ENCODE measurements at places on chromosomes 11 and 22. TPM values are rescaled to one million over a fixed set of nuclear protein-coding genes. Genes with fewer than 3 reads are reported as not detected.

C22orf23 gene
- not detected for total RNA-seq

CASP5 gene
- not detected for total RNA-seq

FIBIN gene
- total RNA-seq = not detected

INPP5J gene
- total RNA-seq = 2.6 TPM

JHY gene
- 4.4 TPM for total RNA-seq

DNA sequence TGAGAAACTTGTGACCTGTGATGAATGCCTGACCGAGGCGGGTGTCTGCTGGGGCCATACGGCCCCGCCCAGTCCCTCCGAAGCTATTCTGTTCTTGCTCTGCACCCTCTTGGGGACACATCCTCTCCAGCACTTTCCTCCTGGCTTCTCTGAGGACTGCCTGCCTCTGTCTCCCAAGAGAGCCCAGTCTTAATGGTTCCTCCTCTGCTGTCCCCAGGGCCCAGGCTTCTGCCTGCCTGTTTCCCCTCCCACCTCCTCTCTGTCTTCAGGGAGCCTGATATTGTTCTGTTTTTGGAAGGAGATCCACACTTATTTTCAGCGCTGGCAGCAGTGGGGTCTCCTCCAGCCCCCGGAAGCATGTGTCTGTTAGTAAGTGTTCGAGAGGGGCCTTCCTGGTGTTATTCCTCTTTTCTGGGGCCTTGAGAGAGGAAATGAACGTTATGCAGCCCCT, 18.7 kb downstream of the SYNGR1 start:
- DNase-seq = no peak

DNA sequence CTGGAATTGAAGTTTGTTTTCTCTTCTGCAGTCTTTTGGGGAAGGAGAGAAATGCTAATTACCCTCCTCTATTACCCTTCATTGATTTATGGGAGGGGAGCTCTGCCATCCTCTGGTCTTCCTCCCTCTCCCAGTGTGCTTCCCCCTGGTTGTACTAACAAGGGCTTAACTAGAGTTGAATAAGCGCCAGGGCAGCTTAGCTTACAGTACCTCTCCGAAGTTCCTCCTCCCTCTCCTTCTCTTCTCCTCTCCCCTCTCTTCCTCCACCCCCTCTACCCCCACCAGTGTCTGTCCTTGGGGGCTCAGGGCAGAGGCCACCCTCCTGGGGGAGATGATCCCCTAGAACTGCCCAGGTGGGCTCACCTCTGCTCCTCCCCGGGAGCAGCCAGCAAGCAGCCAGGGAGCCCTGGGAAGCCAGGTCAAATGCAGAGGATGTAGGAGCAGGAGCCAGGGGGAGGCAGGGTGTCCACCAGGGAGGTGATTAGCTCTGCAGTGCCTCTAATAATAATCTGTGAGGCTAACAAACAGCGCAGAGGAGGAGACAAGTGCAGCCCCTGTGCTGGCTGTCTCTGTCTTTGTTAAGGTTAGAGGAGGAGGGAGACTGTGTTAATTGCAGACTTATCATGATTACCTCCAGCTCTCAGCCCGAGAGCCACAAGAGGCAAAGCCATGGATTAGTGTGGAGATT, 191.6 kb upstream of the CADM1 start:
- no peak for DNase-seq

DNA sequence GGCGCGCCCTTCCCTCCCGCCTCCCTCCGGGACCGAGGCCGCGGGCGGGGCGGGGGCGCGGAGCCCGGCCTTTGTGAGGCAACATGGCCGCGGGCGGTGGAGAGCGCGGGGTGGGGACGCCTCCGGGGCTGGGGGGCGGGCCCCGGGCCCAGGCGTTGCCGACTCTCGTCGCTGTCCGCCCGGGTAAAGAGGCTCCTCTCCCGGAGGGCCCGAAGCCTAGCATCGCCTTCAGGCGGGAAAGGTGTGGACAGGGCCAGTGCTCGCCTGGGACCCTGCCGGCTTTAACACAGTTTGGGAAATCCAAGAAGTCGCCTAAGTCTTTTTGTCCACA, 369 bp downstream of the DGCR8 start:
- DNase-seq = no peak

GRCh38 chr11:6362873-6363678, 27.2 kb upstream of the SMPD1 start:
- DNase-seq = no peak

- no peak for DNase-seq
These were observed 12.8 kb downstream of the BRSK2 start for GRCh38 chr11:1402355-1403077.

DNA sequence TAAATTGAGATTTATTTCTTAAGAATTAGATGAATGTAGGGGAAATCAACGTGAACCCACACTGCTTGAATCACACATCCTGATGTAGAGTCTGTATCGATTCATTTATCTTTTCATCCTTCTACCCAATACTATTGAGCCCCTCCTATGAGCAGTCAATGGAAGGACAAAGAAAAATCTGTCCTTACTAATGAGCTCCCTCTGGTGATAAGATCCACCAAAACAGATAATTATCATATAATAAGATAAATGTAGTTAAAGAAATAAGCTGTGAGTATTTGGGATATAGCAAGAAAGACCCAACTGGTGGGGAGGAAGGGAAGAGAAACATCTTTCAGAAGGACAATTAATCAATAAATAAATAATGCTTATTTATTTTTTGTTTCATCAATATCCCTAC, 385.1 kb upstream of the CCDC90B start:
- DNase-seq = no peak

DNA sequence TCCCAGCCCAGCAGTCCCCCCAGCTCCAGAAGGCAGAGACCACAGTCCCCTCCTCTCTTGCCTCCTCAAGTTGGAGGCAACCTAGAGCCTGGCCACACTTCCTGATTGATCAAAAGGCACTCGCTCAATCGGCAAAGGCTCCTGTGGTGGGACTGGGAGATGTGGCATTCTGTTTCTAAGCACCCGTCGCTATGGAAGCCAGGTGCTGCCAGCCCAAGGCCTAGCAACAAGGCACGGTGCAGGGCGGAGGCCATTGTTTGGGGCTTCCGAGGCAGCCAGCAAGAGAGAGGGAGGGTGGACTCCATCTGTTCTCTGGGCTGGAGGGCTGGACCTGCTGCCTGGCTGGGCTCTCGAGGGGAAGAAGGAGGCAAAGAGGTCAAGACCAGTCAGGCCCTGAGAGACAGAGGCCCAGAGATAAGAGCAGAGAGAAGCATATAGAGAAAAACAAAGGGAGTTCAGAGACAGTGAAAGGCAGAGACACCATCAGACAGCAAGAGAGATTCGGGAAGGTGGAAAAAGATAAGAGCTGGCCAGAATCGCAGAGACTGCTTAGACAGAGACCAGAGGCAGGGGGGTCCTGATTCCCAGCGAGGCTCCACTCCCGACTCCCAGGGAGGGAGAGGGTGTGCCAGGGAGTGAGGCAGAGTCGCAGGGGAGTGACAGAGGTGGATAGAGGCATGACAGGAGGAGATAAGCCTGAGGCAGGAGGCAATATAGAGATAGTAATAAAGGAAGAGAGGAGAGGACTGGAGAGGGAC, 21.2 kb downstream of the PDE2A start:
- no peak for DNase-seq

- DNase-seq = no peak
These were observed 103.3 kb upstream of the AKIP1 start for GRCh38 chr11:8807544-8808225.

DNA sequence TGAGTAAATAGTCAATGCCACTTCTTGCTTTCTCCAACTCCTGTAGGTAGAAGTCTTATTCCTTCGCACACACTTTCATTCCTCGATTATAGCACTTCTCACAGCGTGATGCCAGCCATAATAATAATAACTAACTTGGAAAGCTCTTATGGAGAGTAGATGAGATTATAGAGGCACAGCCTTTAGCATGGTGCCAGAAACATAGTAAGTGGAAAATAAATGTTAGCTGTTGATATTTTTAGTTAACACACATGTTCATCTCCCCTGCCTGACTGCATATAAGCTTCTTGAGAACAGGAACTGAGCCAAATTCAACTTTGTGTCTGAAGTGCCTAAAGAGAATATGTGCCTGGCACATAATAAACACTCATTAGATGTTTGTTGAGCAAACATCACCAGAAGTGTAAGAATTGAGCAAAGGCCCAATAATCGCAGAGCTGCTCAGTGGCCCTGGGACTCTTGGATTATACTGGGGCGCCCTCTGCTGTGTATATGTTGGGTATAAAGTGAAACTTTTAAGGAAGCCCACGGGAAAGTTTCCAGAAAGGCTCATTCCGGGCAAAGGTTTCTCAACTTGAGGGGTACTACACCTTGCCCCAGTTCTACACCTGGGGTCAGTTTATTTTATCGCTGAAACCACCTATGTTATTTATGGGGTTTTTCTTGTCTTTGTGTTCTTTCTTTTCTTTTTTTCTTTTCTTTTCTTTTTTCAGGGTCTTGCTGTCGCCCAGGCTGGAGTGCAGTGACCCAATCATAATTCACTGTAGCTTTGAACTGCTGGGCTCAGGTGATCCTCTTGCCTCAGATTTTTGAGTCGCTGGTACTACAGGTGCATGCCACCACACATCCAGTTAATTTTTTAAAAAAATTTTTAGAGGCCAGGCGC, 22.3 kb downstream of the SLN start:
- DNase-seq = no peak

DNA sequence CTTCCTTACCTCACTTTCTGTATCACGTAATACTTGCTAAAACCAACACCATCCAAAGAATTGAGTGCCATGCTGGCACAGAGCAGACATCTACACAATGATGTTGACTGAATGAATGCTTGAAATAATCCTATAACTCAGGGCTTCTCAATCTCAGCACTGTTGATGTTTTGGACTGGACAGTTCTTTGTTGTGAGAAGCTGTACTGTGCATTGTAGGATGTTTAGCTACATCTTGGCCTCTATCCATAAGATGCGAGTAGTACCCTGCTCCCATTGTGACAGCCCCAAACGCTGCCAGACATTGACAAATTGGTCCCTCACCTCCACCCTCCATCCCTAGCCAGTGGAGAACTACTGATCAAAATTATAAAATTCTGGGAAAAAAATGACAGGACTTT, 153.4 kb downstream of the NAV2 start:
- DNase-seq = no peak

GRCh38 chr11:117509543-117509942, 181.9 kb downstream of the CEP164 start:
- DNase-seq = no peak

DNA sequence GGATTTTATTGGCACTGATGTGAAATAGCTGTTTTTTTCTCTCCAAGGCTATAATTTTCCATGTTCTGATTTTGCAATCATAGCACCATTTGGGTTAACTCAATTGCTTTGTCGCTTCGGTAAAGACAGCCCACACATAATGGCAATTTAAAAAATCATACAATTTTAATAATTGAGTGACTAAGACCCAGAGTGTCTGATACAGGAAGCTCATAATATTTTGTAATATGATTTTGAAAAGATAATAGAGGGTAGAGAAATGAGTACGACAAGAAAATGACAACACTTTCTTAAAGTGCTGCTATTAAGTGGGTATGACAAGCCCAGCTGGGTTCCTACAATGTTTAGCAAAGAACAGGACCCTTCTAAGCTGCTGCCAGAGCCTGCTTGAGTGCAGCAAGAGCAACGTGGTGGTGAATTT, 439.1 kb downstream of the METTL15 start:
- DNase-seq = no peak

DNA sequence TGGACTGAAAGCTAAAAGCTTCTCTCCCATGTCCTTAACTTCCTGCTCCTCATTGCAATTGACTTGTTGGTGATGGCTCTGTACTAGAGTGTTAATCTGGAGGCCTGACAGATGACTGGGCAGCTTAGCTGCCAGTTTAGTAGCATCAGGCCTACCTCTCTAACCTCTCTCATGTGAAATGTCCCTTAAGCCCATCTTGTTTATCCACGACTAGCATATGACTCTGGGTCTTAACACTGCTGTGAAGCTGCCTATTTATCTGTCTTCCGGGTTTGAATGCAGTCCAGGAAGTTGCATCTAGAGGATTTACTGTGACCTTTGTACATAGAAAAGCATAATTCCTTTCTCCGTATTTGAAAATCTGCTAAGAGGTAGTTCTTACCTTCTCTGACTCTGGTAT, 85.3 kb upstream of the HORMAD2 start:
- DNase-seq = no peak

DNA sequence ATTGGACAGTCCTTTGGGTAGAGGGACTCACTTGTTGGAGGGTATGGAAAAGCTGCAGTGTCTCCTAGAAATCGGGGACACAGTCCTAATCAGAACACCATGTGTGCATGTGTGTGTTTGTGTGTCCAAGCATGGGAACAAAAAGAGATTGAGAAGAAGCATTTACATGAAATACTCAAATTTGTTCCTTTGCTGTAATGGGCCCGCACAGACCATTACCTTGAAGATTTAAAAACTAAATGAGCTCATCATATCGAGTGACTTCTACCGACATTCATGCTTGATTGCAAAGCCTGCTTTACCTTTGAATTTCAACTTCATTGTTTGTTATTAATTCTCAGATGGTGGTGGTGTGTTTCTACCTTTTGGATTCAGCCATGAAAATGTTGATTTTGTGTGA, 106.9 kb downstream of the ZBTB16 start:
- DNase-seq = no peak

DNA sequence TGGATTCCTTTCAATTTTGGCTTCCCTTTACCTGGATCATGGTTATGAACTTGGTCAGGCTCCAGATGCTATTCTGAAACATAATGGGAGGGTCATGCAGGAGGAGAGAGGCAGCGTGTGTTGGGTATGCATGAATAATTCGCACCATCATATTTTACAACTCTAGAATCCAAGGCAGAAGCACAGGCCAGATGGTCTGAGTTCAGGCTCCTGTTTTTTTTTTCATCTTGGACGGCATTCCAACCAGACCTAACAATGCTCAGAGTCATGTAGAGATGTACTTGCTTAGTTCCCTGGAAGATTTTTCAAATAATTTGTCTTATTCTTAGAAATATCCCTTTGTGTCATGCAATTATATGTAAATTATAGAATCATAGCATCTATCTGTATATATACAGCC, 393.5 kb downstream of the JRKL start:
- DNase-seq = no peak

- no peak for DNase-seq
These were observed 39.6 kb downstream of the BTBD10 start for GRCh38 chr11:13423372-13423771.

GRCh38 chr11:14082338-14082737, 119.8 kb downstream of the SPON1 start:
- no peak for DNase-seq

GRCh38 chr11:30364139-30364836, 41.4 kb downstream of the ARL14EP start:
- no peak for DNase-seq

GRCh38 chr11:73342633-73343032, 33.6 kb upstream of the RELT start:
- DNase-seq = no peak

GRCh38 chr22:50204571-50204970, 3.8 kb downstream of the SELENOO start:
- no peak for DNase-seq
